Fibroblast of lung (primary cell): ENCODE measurements at places on chromosomes 11 and 22.

GRCh38 chr11:17019232-17019631 lies 5.0 kb upstream of the PLEKHA7 start:
- DNase-seq: peak; percentile 12

- DNase-seq: no peak
Observed at GRCh38 chr11:2609345-2609744, 90.4 kb downstream of the KCNQ1OT1 start.

DNA sequence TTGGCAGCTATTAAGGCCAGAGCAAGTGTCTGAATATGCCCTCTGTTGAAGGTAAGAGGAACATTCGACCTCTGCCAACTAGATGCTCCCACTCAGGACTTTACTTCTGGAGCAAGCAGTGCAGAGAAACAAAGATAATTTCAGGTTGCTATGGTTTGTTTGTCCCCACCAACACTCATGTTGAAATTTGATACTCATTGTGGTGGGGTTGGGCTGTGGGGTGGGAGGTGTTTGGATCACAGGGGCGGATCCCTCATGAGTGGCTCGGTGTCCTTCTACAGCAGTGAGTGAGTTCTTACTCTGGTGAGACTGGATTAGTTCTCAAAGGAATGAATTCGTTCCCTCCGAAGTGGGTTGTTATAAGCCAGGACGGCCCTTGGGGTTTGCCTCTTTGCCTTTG lies 12.0 kb downstream of the OR8A1 start:
- DNase-seq: no peak

DNA sequence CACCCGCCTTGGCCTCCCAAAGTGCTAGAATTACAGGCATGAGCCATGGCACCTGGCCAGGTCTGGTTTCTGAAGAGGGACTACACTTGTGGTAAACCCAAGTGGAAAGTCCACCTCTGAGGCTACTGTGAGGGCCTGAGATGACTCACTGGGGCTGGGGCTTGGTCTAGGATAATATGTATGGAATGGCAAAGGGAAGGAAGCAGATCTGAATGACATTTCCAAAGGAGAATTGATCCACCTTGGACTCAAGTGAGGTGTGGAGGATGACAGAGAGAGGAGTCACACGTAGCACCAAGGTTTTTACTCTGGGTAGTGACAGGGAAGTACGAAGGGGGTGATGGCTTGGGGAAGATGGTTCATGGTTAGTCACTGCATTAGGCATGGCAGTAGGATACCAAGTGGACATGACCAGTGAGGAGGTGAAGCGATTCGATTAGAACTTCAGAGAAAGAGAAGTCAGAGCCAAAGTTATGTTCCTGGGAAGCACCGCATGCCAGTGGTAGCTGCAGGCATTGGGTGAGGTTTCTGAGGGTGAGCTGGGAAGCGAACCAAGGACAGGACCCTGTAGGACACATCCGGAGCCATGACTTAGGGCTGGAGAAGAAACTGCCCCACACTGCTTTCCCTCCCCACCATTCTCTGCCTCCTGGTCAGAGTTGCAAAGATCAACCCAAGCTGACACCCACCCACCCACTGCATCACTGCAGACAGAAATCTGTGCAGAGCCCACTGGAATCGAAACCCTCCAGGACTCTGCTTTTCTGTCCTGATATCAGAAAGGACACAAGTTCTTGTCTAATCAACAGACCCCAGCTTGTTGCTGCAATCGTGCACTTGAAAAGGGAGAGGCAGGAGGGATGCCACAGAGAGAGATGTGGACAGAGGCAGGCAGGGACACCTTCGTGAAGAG lies 13.0 kb upstream of the BCL9L start:
- DNase-seq: no peak

- no peak for DNase-seq
Observed at GRCh38 chr11:15735706-15736105, 620.6 kb downstream of the SOX6 start.

DNA sequence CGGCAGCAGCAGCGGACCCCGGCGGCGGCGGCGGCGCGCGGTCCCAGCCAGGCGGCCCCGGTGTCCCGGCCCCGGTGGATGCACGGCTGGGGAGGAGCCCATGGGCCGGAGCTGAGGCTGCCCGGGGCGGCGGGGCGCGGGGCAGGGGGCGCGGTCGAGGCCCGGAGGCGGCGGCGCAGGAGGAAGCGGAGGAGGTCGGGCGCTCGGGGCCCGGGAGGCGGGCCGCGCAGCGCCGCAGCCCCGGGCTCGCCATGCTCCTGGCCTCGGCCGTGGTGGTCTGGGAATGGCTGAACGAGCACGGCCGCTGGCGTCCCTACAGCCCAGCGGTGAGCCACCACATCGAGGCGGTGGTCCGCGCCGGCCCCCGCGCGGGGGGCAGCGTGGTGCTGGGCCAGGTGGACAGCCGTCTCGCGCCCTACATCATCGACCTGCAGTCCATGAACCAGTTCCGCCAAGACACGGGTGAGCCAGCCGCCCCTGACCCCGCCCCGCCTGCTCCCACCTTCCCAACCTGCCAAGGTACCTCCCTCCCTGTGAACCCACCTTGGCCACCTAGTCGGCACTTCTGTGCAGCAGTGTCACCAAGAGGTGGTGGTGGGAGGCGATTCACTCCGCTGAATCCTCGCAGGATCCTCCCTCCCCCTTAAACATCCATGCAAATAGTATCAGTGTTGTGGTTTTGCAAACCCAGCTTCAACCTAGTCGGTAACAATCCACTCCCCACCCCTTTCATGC lies 580 bp downstream of the DTX4 start:
- DNase-seq: no peak

DNA sequence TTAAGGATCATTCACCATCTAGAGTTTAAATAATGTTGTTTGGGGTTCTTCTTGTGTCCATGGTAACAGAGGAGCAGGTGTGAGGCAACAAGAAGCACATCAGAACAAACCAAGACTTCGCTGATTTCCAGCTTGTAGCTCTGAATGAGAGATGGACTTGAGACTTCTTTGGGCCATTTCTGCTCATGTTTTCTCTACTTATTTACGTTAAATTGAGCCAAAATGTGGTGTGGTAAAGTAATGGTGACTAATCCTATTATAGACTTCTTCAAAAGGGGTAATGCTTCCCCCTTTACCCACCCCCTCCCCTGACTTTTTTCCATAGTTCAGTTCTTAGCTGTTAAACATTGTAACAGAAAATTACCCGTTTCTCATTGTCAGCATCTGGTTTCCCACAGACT lies 65.2 kb downstream of the CSTPP1 start:
- DNase-seq: peak; percentile 62
